ENCODE measurements at places on chromosomes 16 and 17.

GRCh38 chr17:1511756-1512321 lies 4.6 kb downstream of the INPP5K start:
- no peak for DNase-seq

- no peak for DNase-seq
Observed at GRCh38 chr16:17367036-17367435, 103.7 kb downstream of the XYLT1 start.

DNA sequence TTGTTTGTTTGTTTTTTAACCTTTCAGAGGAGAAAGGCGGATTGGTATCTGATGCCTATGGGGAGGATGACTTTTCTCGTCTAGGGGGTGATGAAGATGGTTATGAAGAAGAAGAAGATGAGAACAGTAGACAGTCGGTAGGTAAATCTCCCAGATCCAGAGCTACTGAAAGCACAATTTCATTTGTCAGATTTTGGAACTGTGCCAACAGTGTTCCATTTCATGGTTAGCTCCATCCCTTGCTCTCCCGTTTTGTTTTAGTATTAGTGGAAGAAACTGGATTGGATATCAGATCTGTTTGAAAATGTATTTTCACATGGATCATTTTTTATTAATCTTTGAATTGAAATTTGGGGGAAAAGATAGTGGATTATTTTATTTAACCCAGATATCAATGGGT lies 1.4 kb downstream of the SAP30BP start:
- no peak for DNase-seq

DNA sequence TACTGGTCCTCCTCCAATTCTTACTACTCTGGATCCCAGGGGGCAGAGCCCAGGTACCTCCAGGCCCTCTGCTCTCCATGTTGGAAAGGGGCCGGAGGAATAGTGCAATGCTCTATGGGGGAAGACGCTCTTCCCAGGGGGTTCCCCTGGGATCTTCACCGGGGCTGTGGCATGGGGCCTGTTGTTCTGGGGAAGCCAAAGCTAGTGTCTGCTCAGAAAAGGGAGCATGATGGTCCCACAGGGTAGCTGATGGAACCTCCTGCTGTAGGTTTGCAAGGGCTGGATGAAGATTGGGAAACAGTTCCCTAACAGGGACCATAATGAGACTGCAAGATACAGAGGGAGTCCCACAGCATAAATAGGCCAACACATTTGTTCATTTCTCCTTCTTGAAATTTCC lies 114.7 kb downstream of the IRX5 start:
- no peak for DNase-seq

DNA sequence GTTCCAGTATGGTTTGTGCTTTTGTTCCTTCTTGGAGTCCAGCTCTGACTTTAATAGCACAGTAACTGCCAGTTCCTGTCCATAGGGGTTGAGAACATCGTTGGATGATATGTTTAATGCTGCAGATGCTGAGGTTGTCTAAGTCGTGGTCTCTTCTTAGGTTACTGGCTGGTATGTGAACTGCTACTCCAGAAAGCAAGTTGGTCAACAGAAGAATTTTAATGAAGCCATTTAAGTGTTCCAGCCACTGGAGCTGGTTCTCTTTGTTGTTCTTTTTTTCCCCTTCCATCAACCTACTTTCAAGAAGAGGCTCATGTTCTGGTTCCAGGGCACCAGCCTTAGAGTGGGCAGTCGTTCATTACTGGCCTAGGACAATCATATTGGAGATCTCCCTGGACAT lies 140.3 kb upstream of the TBX2 start:
- no peak for DNase-seq

- no peak for DNase-seq
Observed at GRCh38 chr16:88524973-88525662, 45.1 kb upstream of the ZC3H18 start.

- no peak for DNase-seq
Observed at GRCh38 chr17:81317961-81318605, 23.0 kb upstream of the SLC38A10 start.

DNA sequence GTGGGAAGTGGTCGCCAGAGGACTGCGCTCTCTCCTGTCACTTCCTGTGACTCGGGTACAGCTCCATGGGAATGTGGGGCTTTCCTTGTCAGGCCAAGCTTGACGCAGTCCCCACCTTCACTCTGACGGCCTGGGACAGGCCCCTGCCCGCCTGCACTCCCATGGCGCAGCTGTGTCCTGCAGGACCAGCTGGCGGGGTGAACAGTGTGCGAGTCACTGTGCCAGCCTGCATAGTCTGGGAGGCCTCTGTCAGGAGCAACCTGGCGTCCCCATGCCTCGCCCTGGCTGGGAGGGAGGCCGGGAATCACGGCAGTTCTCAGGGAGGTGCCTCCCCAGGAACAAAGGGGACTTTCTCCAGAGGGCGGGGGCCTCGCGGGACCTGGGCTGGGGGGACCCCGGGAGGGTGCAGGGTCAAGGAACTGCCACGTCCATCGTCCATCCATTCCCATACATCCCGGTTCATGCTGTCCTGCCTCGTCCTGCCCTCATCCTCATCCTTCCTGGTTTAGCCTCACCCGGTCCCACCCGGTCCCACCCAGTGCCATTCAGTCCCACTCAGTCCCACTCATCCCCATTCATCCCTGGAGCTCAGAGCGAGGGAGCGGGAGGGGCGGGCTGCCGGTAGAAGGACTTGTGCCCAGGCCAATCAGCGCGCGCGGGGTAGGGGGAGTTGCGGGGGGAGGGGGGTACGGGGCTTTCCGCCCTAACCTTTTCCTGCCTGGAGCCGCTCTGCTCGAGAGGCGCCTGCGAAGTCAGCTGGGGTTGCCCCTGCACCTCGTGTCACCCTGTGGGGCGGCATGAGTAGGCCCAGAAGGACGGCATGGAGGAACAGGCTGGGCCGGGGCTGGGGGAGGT lies 13.4 kb downstream of the FLYWCH1 start:
- DNase-seq = no peak

DNA sequence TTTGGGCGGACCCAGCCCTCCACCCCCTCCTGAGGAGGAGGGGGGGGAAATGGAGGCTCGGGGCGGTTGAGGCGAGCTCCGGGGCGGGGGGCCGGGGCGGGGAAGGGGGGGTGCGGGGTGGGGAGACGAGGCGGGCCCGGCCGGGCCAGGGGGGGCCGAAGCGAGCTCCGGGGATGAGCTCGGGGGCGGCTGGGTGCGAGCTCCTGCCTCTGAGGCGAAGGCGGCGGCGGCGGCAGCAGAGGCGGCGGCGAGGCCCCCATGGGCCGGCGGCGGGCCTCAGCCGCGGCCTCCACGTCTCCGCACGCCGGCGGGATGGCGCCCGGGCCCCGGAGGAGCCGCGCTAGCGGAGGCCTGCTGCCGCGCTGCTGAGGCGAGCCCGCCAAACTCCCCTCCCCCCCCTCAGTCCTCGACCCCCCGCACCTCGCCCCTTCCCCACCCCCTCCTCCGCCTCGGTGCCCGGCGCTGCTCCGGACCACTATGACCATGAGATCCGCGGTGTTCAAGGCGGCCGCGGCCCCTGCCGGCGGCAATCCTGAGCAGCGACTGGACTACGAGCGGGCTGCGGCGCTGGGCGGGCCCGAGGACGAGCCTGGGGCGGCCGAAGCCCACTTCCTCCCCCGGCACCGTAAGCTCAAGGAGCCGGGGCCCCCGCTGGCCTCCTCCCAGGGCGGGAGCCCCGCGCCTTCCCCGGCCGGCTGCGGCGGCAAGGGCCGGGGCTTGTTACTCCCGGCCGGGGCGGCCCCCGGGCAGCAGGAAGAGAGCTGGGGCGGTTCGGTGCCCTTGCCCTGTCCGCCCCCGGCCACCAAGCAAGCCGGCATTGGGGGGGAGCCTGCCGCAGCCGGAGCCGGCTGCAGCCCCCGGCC lies 596 bp downstream of the MSL1 start:
- no peak for DNase-seq

DNA sequence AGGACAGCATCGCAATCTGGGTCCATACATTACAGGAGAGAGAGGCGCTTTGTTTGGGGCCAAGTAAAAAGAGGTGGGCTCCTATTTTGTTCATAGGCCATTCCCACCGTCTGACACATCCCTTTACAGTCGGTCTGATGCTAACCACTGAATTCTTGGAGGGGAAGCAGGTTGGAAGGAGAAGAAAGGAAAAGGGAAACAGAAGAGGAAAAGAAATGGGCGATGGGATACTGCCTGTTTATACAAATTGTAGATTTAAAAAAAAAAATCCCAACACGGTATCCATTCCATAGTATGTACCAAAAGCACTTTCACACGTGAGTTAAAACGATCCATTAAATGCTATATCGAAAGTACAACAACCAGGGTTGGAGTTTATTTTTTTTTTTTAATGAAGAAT lies 4.0 kb upstream of the ZFHX3 start:
- no peak for DNase-seq

DNA sequence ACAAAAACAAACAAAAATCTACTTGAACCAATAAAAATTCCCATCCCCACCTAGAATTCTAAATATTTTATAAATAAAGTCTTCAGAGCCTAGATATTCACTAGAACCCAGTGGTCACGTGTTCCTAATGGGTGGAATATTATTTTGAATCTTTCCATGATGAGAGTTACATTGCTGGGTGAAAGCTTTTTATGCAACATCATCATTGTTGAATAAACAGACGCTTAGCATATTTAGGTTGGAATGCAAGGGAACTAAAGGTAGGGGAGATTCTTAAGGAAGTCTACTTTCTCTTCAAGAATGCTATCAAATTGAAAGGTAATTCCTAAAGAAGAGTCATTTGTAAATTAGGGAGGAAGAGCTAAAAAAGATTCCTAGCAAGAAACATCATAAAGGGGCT lies 723.1 kb downstream of the WWOX start:
- DNase-seq = no peak

DNA sequence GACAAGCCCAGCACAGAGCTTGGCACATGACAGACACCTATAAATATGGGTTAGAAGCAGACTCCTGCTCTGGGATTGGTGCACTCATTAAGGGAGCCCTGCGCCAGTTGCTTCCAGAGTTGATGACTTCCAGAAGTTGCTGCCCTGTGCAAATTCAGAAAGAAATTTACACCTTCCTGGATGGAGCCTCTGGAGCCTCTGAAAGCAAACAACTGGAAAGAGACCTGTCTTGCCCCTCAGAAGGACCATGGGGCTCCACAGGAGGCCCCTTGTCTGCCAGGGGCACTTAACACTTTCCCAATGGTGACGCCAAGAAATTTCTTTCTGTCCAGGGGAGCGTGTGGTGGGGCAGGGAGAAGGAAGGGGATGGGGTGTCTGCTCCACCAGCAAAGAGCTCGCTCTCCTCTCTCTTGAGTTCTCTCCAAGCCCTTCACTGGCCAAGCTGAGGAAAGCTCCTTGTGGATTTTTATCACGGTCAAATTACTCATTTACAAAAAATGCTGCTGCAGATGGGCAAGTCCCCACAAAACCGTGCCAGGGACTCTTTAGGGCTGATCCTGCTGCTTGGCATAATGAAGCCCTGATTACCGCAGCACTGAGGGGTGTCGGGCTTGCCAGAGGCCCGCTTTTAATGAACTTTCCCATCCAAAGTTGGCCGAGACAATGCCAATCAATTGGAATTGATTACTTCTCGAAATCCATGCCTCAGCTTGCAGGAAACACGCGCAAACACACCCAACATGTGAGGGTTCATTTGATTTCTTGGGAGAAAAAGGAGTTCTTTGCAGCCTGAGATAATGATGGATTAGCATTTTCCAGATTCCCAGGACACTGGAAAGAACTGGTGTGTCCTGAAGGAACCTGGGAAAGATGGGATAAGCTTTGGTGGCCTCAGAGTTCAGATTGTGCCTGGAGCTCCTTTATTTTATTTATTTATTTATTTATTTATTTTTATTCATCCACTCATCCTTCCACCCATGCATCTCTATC lies 583.6 kb upstream of the CDH5 start:
- no peak for DNase-seq

DNA sequence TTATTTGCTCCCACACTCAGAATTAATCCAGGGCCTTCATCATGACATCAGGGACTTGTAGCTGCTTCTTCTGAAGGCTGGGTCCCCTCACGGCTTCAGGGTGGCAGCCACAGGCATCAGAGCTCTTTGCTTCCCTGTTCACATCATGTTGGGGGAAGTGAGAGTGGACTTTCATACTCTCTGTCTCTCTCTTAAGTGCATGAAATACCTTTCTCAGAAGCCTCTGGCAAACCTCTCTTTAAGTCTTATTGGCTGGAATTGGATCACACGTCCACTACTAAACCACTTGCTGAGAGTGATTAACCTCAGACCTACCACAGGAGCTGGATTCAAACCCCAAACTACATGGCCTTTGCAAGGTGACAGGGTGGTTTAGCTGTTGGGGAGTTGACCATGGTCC lies 17.7 kb upstream of the SALL1 start:
- no peak for DNase-seq

GRCh38 chr16:9112166-9112843 lies 20.9 kb downstream of the HAPSTR1 start:
- no peak for DNase-seq

GRCh38 chr17:19645734-19646201 lies 2.8 kb upstream of the ALDH3A2 start:
- DNase-seq = no peak

GRCh38 chr16:1902547-1903219 lies 15.5 kb downstream of the HS3ST6 start:
- DNase-seq = no peak

- peak; percentile 85 for DNase-seq
Observed at GRCh38 chr16:3364774-3365427, 9.2 kb downstream of the OR2C1 start.

DNA sequence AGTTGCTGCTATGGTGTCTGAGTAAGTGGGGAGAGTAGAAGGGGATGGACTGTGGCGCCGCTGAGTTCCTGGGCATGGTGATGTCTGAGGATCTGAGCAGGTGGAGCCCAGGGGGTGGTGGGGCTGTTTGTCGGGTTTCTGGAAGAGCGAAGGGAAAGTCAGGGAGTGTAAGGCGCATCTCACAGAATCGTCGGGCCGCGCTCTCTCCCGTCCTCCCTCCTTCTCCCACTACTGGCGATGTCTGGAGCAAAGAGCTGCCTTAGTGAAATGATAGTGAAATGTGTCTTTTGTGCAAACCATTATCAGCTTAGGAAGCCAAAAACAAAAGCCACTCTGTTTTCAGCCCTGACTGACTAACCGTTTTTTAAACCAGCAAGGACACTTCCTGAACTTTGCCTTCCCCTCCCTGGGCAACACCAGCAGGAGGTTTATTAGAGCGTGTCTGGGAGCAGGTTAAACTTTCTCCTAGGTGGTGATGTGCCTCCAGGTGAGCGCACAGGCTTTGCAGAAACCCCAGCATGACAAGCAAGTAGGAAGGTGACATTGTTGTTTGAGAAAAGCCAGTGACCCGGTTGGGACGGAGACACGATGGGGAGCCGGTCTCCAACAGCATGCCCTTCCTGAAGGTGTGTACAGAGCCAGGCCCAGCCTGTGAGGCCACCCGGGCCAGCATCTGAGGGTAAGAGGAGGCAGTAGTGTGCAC lies 49.1 kb downstream of the RAB11FIP3 start:
- DNase-seq = no peak

GRCh38 chr17:68621065-68621464 lies 19.9 kb upstream of the FAM20A start:
- DNase-seq = no peak
